Left kidney (tissue), 8 donors: ENCODE measurements at places on chromosomes 4 and X. TPM values are rescaled to one million over a fixed set of nuclear protein-coding genes. Genes with fewer than 3 reads are reported as not detected.

GRCh38 chrX:153793291-153793690, 884 bp downstream of the IDH3G start:
- DNase-seq = no peak

GRCh38 chrX:136626237-136626636, 21.7 kb upstream of the CD40LG start:
- DNase-seq = no peak

GRCh38 chr4:61520681-61521160, 320.6 kb downstream of the ADGRL3 start:
- peak; percentile 54 for DNase-seq

- no peak for DNase-seq
Measured at GRCh38 chr4:83388313-83388676, 53.6 kb upstream of the HPSE start.

DNA sequence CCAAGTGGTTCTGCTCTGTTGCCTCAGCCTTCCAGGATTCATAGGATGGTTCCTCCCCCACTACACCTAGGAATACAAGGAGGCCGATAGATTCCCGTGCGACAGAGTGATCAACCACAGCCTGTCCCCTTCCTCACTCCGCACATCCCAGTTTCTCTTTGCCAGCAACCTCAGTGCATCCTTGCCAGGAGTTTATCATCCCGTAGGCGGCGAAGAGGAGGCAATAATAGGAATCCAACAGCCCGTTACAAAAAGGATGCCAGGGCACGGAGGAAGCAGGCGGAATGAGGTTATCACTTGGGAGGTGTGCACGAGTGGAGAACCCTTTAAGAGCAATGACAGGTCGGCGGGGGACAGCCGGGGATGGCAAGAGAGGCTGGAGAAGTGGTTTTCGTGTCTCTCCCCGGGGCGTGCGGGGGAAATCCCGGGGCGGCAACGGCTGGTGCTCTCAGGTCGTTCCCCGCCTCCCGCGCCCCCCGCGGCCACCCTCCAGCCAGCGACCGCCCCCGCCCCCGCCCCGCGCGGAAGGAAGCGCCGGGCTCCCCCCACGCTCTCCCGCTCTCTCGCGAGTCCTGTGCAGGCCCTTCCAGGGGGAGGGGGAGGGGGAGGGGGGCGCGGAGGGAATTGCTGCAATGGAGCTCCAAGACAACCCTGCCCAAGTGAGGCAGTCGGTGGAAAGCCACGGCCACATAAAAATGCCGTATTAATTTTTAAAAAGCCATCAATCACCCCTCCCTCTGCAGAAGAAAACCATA, 1.6 kb downstream of the PPP3CA start:
- peak; percentile 71 for DNase-seq

DNA sequence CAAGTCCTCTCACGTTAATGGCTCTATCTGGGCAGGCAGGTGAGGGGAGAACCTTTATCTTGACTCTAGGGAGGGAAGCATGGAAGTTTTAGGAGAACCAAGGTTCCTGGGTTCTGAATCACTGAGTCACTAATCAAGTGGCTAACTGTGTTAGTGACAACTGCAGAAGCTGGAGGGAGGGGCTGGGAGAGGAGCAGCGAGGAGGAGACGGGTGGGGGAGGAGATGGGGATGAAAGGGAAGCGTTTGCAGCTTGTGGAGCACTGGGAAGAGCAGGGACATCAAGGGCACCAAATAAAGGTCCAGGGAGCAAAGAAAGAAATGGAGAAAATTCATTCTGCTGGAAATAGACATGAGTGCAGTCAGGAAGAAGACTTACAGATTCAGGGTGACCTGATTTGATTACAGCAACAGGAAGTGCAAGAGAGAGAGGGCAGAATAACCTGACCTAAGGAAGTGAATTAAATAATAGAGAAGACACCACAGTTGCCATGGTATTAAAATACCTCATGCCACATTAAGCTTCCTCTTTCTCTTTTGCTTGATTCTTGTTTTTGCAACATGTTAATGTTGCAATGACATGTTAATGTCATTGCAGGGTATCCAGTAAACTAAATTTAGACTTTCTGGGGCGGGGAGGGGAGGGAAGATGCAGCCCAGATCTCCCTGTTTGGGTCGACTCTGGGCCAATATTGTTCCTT, 4.5 kb upstream of the SETD7 start:
- DNase-seq = no peak

GRCh38 chrX:73563738-73564068, 706 bp downstream of the CHIC1 start:
- DNase-seq = no peak

- no peak for DNase-seq
Measured at GRCh38 chr4:52093466-52093865, 42.4 kb downstream of the SPATA18 start.

GRCh38 chrX:40727093-40727492, 8.2 kb downstream of the MED14 start:
- DNase-seq = no peak

GRCh38 chrX:52280812-52281211, 88.0 kb upstream of the XAGE2 start:
- no peak for DNase-seq

DNA sequence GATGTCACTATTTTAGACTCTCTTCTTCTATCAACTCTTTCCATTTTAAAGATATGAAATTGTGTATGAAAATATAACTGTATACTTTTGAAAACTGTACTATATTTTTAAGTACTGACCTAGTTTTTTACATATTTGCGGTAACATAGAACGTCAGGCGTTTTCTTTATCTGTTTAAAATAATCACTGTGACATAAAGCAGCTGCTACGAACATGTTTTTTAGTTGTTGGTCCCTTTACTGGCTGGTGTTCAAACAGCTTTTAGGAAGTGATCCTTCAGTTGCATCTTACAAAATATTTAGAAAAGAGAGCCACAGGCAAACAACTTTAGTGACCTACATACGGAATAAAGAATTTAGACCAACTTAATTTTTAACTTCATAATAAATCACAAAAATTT, 73.1 kb downstream of the METTL14 start:
- DNase-seq = peak; percentile 43

- no peak for DNase-seq
Measured at GRCh38 chrX:19156186-19156585, 33.9 kb upstream of the ADGRG2 start.

GRCh38 chrX:115616943-115617563, 56.1 kb downstream of the PLS3 start:
- no peak for DNase-seq

- peak; percentile 29 for DNase-seq
Measured at GRCh38 chrX:135330706-135331105, 21.4 kb downstream of the ETDC start.

GRCh38 chr4:103853627-103854026, 133.8 kb upstream of the TACR3 start:
- DNase-seq = no peak

DNA sequence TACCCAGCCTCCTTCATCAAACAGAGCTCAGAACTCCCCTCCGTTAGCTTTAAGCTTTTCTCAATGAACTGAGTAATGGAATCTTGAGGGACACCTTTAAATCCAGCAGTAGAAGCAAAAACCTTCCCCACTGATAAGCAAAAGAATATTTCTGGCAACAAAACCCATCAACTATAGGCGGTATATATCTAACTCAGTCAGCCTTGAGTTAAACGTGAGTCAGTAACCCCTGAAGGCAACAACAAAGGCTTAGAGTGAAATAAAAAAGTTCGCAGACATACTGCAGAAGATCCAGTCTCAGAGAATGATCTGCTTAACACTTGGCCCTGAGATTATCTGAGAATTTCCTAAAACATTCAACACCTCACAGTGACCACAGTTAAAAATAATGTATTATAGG, 77.2 kb downstream of the DMD start:
- DNase-seq = no peak

DNA sequence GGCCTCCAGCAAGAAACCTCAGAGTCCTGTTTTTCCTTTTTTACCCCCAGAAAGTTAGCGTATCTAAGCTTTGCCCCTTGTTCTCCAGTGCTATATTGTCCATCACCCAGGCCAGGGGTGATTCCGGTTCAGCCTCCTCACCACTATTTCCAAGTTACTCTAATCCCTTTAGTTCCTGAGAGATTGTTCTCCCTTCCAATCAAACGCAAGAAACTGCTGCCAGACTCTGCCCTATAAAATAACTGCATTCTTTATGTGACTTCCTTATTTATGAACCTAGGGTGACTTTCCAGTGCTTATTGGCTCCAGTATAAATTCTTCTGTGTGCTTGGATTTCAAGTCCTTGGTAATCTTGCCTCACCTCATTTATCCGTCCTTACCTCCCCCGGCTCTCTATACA, 65.7 kb downstream of the CLCN5 start:
- peak; percentile 38 for DNase-seq

DNA sequence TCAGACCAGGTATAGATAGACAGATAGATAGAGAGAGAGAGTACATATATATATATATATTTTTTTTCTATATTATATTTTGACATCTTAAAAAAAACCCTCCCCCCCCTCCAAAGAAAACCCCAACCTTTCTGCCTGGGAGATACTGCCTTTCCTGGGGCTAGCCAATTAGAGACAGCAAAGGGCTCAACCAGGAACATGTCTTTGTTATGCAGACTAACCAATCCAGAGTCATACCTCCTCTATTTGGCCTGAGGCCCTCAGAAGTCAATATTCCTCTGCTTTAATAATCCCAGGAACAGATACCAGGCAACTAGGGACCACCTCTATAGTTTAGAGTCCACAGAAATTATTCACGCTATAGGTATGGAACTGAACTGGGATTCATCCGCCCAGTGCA, 135.6 kb upstream of the MAD2L1 start:
- DNase-seq = no peak

- DNase-seq = no peak
Measured at GRCh38 chrX:123175366-123176122, 8.5 kb upstream of the GRIA3 start.

The SPINK2 gene
- polyA plus RNA-seq = not detected

The SCML2 gene
- 13.1 TPM for polyA plus RNA-seq

The RBM46 gene
- 0.05 TPM for polyA plus RNA-seq

The CT83 gene
- not detected for polyA plus RNA-seq

The TCEAL6 gene
- 0.25 TPM for polyA plus RNA-seq

The PF4V1 gene
- polyA plus RNA-seq = not detected

The YY2 gene
- 3.2 TPM for polyA plus RNA-seq

The ZNF711 gene
- 96.3 TPM for polyA plus RNA-seq

The CPLX1 gene
- polyA plus RNA-seq = 1.7 TPM

The PTTG2 gene
- not detected for polyA plus RNA-seq
